ENCODE measurements at places on chromosomes 11 and 22.

- no peak overlapping the region for H3K4me3 ChIP-seq
- H3K36me3 ChIP-seq = no peaks in the 10 kb centered on the region
- no peak for DNase-seq
- H3K4me1 ChIP-seq = no peaks in the 10 kb centered on the region
These were observed 6.0 kb downstream of the DDX25 start for GRCh38 chr11:125910226-125910849.

GRCh38 chr11:119828819-119829218 lies 99.8 kb upstream of the NECTIN1 start:
- H3K27me3 ChIP-seq = peaks cover 56% of the 10 kb centered on the region
- H3K36me3 ChIP-seq = no peaks in the 10 kb centered on the region
- no peak overlapping the region for H3K4me3 ChIP-seq

GRCh38 chr22:38735465-38736256 lies 20.1 kb downstream of the SUN2 start:
- H3K36me3 ChIP-seq = peaks cover 17% of the 10 kb centered on the region
- peak overlapping the region; percentile 72 for H3K27ac ChIP-seq
- no peak for DNase-seq

DNA sequence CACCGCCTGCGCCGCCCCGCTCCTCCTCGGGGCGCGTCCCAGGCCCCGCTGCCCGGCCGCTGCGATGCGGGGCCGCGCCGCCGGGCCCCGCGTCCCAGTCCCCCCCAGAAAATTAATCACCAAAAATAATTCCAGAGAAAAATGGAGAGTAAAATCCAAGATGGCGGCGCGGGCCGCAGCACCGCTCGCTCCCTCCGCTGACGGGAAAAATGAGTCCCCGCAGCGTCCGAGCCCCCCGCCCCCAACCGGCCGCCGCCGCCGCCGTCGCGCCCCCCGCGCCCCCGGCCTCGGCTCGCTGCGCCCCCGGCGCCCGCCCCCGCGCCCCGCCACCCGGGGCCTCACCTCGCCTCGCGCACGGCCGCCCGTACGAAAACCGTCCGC lies at the start of gene KMT5B:
TSS of gene KMT5B (minus strand) at position 162 of the 381 bp plus-strand sequence. CDS start 23,220 bp downstream, outside the sequence.
- peak within 1 kb of the TSS; percentile 82 for H3K4me3 ChIP-seq
- peak within 1 kb of the TSS; percentile 76 for H3K27ac ChIP-seq
- DNase-seq = no peak
- H3K36me3 ChIP-seq = no peaks in the 10 kb centered on the region
- H3K27me3 ChIP-seq = peaks cover 15% of the 10 kb centered on the region

GRCh38 chr11:27281276-27281675 lies 81.7 kb downstream of the CCDC34 start:
- H3K4me1 ChIP-seq = no peaks in the 10 kb centered on the region
- H3K27me3 ChIP-seq = peaks cover 21% of the 10 kb centered on the region
- no peak overlapping the region for H3K4me3 ChIP-seq
- no peak for DNase-seq
